ENCODE measurements at places on chromosomes 11 and 22. TPM values are rescaled to one million over a fixed set of nuclear protein-coding genes. Genes with fewer than 3 reads are reported as not detected.

The TTLL8 gene
- not detected for total RNA-seq

The FOLR1 gene
- not detected for total RNA-seq

The MLC1 gene
- total RNA-seq, result 0.39 TPM

- no peaks in the 10 kb centered on the region for H3K36me3 ChIP-seq
- no peak overlapping the region for H3K27ac ChIP-seq
- no peak overlapping the region for H3K4me3 ChIP-seq
- peaks cover 29% of the 10 kb centered on the region for H3K27me3 ChIP-seq
- no peak for DNase-seq
Measured at GRCh38 chr22:26414347-26414746, 14.7 kb upstream of the ASPHD2 start.

GRCh38 chr11:113404859-113405430 is 17.4 kb downstream of the ANKK1 start:
- no peaks in the 10 kb centered on the region for H3K4me1 ChIP-seq
- H3K27ac ChIP-seq, result no peak overlapping the region
- H3K4me3 ChIP-seq, result no peak overlapping the region
- no peaks in the 10 kb centered on the region for H3K36me3 ChIP-seq

- H3K36me3 ChIP-seq, result peaks cover 12% of the 10 kb centered on the region
- DNase-seq, result no peak
Measured at GRCh38 chr11:1761110-1761856, 2.4 kb downstream of the CTSD start.

DNA sequence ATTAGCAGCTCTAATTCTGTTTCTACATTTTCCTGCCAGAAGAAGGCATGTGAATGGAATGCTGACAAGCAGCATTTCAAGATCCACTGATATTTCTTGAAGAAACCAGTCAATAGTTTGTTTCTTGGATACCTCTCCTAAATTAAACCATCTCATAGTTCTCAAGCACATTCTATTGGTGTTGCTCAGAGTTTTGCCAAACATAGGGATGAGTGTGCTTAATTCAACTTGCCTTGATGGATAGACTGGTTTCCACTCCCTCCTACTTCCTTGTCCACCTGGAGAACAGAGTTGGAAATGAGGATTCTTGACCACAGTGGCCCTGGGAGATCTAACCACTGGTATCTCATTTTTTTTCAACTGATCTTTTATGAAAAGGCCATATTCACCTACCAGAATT is 29.8 kb upstream of the DDX10 start:
- DNase-seq, result no peak
- H3K4me3 ChIP-seq, result no peak overlapping the region
- peaks cover 40% of the 10 kb centered on the region for H3K27me3 ChIP-seq
- H3K27ac ChIP-seq, result no peak overlapping the region
- no peaks in the 10 kb centered on the region for H3K4me1 ChIP-seq
- no peaks in the 10 kb centered on the region for H3K36me3 ChIP-seq

DNA sequence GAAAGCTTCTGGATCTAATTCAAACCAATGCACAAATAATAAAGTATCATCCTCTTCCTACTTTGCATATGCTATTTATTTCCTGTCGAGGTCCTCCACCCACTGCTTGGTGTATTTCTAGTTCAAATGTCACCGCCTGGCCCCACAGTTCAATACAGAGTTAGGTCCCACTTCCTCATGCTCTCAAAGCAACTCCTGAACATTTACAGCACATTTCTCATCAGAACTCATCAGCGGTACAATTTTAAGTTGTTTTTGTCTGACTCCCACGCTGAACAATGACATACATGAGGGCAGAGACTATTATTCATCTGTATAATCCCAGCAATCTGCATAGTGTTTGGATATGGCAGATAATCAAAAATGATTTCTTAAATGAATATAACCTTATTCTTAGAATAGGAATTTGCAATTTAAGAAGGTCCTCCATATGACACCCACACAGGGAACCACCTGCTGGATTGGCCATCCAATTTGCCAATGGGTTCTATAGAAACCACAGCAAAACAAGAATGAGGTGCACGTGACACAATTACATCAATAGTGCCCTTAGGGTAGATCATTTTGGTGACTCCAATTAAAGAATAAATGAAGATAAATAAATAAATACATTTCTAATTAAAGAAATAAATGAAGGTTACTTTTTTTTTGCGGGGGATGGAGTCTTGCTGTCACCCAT is 54.2 kb downstream of the SLC25A17 start:
- no peak overlapping the region for H3K4me3 ChIP-seq
- H3K27ac ChIP-seq, result peak overlapping the region; percentile 83
- H3K36me3 ChIP-seq, result peaks cover 17% of the 10 kb centered on the region
- H3K27me3 ChIP-seq, result no peaks in the 10 kb centered on the region
- peaks cover 21% of the 10 kb centered on the region for H3K4me1 ChIP-seq

GRCh38 chr11:65065851-65066250 is 7.5 kb upstream of the NAALADL1 start:
- no peak for DNase-seq
- peaks cover 3% of the 10 kb centered on the region for H3K4me1 ChIP-seq
- H3K36me3 ChIP-seq, result no peaks in the 10 kb centered on the region
- no peak overlapping the region for H3K4me3 ChIP-seq

- peak overlapping the region; percentile 94 for H3K4me3 ChIP-seq
- H3K4me1 ChIP-seq, result peaks cover 67% of the 10 kb centered on the region
- H3K27me3 ChIP-seq, result no peaks in the 10 kb centered on the region
- peak; percentile 62 for DNase-seq
- peak overlapping the region; percentile 99 for H3K27ac ChIP-seq
Measured at GRCh38 chr11:61092280-61092766, 10.0 kb upstream of the CD5 start.

DNA sequence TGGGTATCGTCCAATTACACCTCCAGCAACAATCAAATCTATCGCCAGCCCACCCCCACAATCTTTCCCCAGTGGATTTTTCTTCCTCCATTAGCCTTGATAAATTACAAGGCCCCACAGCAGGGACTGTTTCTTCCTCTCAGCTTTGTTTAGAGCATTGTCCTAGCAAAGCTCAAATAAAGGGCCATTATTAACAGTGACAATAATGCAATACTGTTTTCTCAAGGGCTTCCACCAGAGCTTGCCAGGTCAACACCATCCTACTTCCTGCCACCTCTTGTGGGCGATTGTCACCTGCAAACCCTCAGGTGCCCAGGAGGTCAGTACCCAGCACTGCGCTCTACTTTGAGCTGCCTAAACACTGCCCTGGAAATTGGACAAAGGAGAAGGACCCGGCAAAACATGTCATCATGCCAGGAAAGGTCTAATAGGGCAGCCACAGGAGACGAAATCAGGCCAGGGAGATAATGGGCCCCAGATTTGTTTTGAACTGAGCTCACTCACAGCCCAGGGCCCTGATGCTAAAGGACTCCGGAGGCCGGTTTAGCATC is 95.2 kb downstream of the ABTB2 start:
- H3K36me3 ChIP-seq, result no peaks in the 10 kb centered on the region
- no peak overlapping the region for H3K27ac ChIP-seq
- H3K27me3 ChIP-seq, result peaks cover 2% of the 10 kb centered on the region
- no peak overlapping the region for H3K4me3 ChIP-seq
- DNase-seq, result no peak
- peaks cover 23% of the 10 kb centered on the region for H3K4me1 ChIP-seq

DNA sequence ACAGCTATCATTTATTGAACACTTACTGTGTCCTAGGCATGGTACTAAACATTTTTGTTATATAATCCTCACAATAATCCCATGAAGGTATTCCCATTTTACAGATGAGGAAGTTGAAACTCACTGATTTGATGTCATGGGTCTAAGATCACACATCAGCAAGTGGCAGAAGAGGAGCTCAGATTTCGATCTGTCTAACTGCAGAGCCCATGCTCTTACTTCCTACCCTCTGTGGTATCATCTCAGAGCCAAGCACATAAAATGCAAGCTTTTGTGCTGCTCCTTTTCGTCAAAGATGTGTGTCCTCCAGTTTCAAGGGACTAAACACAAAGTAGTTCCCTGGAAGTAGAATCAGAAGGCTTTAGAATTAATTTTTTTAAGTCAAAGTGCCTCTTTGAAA is 71.1 kb downstream of the ARFGAP2 start:
- no peak overlapping the region for H3K27ac ChIP-seq
- no peaks in the 10 kb centered on the region for H3K36me3 ChIP-seq
- H3K4me1 ChIP-seq, result no peaks in the 10 kb centered on the region

DNA sequence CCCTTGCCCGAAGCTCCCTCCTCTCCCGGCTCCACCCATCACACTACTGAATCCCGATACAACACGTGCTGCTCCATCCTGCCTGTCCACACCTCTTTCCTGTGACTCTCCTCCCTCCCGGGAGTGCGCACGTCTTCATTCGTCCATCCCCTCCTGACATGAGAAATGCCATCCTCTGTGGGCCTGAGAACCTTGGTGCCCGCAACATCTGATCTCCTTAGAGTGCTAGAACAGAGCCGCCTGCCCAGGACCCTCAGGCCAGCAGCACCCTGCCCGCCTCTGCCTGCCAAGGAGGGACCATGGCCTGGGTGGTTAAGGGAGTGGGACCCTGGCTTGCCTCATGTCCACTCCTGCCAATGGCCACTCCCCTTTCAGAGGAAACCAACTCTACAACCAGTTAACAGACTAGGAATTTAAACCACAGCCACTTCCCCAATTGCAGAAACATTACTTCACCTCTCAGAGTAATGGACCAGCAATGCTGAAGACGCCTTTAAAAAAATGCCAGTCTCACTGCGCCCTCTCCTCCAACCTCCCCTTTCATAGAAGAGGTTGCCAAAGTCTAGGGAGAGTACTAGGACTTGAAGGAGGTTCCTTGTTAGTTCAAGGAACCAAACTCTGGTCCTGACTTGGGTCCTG is 466.3 kb downstream of the OPCML start:
- no peak for DNase-seq
- H3K4me1 ChIP-seq, result peaks cover 4% of the 10 kb centered on the region
- no peak overlapping the region for H3K27ac ChIP-seq

DNA sequence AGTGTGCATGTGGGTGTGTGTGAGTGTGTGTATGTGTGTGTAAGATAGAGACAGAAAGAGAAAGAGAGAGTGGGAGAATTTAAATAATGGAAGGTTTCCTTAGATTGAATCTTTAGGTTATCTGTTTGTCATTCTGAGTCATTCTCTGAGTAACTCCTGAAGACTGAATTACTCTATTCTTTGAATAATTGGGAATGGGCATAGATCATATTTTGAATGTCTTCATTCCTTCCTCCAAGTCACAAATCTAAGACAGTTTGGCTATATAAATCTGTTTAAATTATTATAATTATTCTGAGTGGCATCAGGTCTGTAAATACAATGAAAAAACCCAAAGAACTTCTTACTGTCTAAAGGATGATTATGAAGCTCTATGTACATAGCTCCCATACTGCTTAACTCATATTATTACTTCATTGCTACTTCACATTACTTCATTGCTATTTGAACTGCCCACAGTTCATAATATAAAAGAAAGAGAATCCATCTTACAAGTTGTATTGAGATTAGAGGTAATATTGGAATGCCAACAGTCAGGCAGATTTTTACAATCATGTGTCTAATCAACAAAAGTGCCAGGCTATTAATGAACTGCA is 346.6 kb upstream of the CCDC179 start:
- H3K36me3 ChIP-seq, result no peaks in the 10 kb centered on the region
- no peak overlapping the region for H3K4me3 ChIP-seq
- H3K4me1 ChIP-seq, result no peaks in the 10 kb centered on the region
- H3K27ac ChIP-seq, result no peak overlapping the region

DNA sequence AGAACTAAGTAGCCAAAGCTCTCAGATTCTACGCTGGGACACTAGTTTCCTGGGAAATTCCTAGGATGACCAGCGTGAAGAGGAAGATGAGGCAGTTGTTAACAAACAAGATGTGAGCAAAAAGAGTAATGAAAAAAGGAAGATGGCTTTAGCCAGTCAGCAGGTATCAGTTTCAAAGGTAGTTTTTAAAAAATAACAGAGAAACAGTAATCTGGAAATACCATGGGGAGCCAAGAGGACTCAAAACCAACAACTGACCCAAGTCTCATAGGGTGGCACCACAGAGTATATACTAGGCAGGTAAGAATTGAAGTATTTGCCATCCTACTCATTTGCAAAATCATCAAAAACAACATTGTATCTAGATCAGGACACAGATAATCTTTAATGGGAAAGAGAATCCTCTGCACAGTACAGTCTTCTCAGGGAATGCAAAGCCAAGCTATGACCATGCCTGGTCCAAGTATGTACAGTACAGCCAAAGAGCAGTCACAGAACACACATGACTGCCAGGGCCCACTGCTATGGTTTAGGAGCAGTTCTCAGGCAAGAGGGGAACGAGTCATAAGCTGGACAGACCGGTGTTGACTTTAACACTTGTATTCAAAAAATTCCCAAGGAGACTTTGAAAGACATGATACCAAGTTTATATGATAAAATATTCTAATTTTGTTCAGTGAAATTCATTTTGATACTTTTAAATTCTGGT is 20.6 kb downstream of the MSANTD4 start:
- H3K27me3 ChIP-seq, result no peaks in the 10 kb centered on the region
- peaks cover 7% of the 10 kb centered on the region for H3K4me1 ChIP-seq
- peaks cover 57% of the 10 kb centered on the region for H3K36me3 ChIP-seq

GRCh38 chr22:30744224-30744623 is 49.5 kb downstream of the OSBP2 start:
- H3K27me3 ChIP-seq, result no peaks in the 10 kb centered on the region
- no peak overlapping the region for H3K4me3 ChIP-seq
- peaks cover 62% of the 10 kb centered on the region for H3K4me1 ChIP-seq
- peak overlapping the region; percentile 96 for H3K27ac ChIP-seq
- no peaks in the 10 kb centered on the region for H3K36me3 ChIP-seq

DNA sequence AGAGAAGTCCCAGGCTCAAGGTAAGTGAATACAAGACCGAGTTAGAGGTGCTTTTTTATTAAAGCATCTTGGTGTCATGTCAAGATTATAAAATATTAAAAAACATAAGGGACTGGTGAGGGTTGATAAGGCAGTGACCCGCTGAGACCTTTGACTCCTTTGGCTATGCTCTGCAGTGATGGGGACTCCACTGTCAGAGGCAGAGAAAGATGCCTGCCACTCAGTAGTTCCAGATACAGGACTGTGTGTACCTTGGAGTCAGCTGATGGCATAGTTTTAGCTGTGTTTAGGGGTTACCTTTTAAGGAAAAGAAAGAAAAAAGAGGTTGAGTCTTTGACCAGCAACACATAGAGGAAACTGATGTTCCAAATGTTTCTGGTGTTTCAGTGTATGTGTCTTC is 40.8 kb downstream of the SHISA8 start:
- H3K36me3 ChIP-seq, result peaks cover 85% of the 10 kb centered on the region
- H3K27ac ChIP-seq, result no peak overlapping the region
- H3K4me3 ChIP-seq, result no peak overlapping the region
- peaks cover 19% of the 10 kb centered on the region for H3K4me1 ChIP-seq
- no peak for DNase-seq

DNA sequence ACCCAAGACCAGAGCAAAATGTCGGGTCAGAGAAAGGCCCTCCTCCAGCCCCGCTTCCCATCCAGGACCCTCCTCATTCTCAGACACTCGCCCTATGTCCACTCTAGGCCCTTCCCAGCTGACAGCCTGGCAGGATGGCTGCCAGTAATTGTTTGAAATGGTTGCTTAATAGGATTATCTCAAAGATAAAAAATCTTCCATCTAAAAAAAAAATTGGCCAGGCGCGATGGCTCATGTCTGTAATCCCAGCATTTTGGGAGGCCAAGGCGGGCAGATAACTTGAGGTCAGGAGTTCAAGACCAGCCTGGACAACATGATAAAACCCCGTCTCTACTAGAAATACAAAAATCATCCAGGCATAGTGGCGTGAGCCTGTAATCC is 32.4 kb downstream of the SCGB1A1 start:
- H3K27me3 ChIP-seq, result peaks cover 15% of the 10 kb centered on the region
- DNase-seq, result no peak
- H3K4me3 ChIP-seq, result no peak overlapping the region
- no peak overlapping the region for H3K27ac ChIP-seq
